Type B pancreatic cell (in vitro differentiated cells): ENCODE measurements at places on chromosomes 7 and 10. TPM values are rescaled to one million over a fixed set of nuclear protein-coding genes. Genes with fewer than 3 reads are reported as not detected.

Gene MYOZ1
- total RNA-seq, result 0.36 and 0.82 TPM in 2 replicates

- no peak for DNase-seq
Measured at GRCh38 chr10:79274279-79275104, 72.8 kb upstream of the PPIF start.

- DNase-seq, result no peak
Measured at GRCh38 chr10:118850418-118851061, 95.8 kb upstream of the CACUL1 start.

Gene MEIG1
- total RNA-seq, result 2.8 TPM in 1 of 2 replicates, not detected in the other

DNA sequence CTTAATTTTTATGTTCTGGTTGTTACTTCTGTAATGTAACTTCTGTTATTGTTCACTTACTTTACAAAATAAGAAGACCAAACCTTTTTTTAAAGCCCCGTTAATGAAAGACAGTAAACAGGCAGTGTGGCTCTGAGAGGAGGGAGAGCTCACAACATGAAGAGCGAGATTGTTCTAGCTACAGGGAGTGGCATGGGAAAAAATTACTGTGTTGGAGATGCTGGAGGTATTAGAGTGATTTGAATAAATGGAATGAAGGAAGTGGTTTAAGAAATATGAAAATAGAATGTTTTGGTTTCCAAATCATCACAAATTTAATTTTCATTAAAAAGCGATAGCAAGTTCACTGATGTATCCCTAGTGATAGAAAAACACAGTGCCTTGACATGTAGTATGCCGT is 31.8 kb downstream of the REEP3 start:
- no peak for DNase-seq

DNA sequence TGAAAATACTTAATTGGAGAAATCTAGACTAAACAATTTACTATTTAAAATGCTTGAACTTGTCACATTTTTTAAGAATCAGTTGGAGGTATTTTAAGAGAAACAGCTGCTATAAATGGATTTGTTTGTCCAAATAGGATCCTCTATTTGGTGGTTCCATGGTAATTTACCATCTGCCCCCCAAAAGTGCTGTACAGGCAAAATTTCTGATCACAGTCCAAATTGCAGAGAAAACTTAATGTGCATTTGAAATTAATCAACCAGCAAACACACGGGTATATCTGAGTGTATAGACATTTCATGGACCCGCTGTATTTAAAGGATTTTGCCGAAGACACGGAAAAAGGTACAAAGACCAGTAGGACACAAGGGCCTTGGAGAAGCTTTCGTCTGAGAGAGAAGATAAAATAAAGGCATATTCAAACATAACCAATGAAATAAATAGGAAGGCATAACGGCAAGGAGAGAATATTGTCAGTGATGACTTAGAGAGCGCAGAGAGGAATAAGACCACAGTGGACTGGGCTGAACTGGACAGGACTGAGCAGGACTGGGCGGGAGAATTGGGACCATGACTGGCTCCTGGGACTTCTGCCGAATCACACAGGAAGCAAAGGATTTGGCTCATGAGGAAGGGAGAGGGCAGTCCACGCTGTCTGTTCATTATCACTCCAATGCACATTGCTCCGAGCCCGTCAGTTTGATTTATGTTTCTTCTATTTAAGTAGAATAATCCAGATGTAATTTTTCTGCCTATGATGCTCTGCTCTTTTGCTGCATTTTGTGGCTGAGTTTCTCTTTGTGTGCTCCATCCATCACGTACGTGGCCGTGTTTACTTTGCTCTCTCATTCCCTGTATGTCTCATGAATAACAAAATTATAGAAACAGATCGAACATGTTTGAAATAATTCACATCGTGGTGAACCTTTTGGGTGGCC is 112.8 kb downstream of the PRLHR start:
- DNase-seq, result no peak

GRCh38 chr7:84191842-84192241 is 2.7 kb downstream of the SEMA3A start:
- DNase-seq, result no peak

- DNase-seq, result no peak
Measured at GRCh38 chr10:77478247-77478961, 159.2 kb downstream of the KCNMA1 start.

Gene FIGNL1
- 15.8 and 28.6 TPM in 2 replicates for total RNA-seq

DNA sequence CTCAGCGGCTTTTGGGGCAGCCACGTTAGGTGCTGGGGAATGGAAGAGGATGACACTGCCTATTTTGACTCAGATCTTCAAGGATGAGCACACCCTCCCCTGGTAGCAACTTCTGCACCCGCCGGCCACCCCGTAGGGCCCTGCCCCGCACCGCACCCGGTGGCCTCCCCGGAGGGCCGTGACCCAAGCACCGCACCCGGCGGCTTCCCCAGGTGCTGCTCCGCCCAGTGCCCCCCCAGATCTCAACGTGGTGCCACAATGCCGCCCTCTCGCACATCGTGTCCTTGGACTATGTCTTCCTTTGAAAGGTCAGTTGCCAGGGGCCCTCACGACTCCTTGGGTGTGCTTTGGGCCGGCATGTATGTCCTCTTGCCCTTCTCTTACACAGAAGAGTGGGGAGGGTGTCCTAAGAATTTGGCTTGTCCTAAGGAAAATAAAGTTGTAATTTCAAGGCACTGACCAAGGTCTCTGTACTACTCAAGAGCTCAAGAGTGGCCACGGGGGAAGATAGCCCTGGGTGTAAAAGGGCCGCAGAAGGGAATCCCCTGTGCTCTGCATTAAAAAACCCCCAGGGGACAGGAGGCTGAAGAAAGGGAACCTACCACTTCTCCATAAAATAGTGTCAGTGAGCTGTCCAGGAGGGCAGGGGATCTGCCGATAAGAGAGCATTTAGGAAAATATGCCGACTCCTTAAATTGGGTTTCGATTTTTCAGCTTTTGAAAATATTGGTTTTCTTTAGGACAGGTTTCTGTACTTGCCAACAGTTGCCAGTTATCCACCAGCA is 1.6 kb upstream of the LANCL2 start:
- no peak for DNase-seq

- no peak for DNase-seq
Measured at GRCh38 chr7:40204581-40204980, 69.8 kb downstream of the SUGCT start.

GRCh38 chr10:4080225-4080805 is 295.3 kb upstream of the KLF6 start:
- DNase-seq, result no peak

DNA sequence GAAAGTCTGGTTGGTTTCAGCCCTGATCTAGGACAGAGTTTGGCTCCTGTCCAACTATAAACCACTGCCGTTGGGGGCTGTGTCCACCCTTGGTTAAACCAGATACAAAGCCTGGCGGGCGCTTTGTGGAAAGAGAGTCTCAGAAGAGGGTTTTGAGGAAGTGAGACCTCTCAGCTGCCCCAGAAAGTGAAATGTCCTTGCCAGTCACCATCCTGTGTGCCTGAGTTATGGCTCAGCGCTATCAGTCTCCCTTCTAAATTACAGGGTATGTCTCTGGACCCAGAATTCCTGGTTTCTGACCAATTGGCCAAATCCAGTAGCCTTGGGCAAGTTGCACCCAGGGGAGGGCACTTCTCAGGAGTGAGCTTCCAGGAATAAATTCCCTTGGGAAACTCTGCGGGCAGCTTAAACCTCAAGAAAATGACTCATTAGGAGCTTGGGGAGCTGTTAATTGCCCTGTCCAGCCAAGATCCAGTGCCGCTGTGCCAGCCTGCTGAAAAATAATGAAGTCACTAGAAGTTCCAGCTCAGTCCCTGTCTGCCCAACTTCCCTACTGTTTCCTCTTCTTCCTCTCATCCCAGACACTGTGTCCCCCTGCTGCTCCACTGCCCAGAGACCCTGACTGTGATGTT is 66.7 kb upstream of the PDZD8 start:
- no peak for DNase-seq

Gene AKR1C3
- 9.5 and 14.6 TPM in 2 replicates for total RNA-seq

Gene ALOX5
- 7.9 and 17.3 TPM in 2 replicates for total RNA-seq

GRCh38 chr7:150586785-150587152 is 19.6 kb downstream of the GIMAP4 start:
- DNase-seq, result no peak

- no peak for DNase-seq
Measured at GRCh38 chr10:59266321-59266720, 89.9 kb downstream of the PHYHIPL start.

Gene ESYT2
- 42.1 and 89.4 TPM in 2 replicates for total RNA-seq

DNA sequence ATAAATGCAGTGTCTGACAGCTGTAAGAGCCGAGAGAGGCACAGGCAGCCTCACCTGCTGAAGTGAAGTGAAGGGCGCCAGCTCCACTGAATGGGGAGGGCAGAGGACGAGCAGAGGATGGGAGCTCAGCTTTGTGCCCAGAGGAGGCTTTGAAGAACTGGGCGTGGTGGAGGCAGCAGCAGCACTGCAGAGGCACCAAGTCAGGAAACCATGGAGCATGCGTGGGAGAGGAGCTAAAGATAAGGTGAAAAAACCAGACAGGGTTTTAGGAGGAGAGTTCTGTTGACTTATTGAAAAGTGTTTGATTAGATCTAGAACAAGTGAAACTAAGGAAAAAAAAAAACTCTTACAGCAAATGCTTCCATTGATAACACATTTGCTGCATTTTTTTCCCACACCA is 216.4 kb downstream of the CXCL12 start:
- no peak for DNase-seq

Gene AP1S1
- total RNA-seq, result 59.8 and 98.8 TPM in 2 replicates

- no peak for DNase-seq
Measured at GRCh38 chr10:30897048-30897447, 134.6 kb downstream of the ZNF438 start.

Gene PRLHR
- 2.6 and 3.3 TPM in 2 replicates for total RNA-seq

Gene TFPI2
- total RNA-seq, result 4.9 TPM in 2 replicates

Gene PIP
- total RNA-seq, result not detected in 2 replicates

DNA sequence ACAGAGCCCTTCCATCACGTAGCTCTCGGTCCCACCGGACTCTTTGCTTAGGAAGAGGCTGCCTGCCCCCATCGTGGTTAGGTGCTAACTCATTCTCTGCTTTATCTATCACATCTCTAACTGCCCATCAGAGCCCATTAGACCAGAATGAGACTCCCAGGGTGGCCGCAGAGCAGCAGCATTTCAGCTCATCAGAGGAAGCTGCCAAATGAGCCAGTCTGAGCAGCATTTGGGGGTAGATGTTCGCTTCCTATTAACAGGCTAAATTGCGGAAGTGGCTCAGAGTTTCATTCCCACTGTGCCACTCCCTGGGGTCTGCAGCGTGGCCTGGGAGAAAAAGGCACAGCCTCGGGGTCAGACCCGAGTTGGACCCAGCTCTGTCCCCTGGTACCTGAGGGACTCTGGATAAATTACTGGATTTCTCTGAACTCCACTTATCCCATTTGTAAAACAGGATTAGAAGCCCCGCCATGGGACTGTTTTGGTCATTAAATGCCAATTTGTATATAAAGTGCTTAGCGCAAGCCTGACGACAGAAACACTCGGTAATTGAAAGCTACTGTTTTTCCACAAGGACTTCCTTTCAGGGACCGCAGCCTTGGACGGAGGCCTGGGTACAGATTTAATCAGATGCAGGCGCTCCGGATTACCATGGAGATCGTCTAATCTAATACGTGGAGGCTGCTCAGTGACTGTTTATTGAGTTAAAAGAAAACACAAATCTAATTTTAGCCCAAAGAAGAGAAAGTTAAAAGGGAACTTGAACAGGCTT is 73.8 kb upstream of the PRLHR start:
- no peak for DNase-seq

Gene WDFY4
- total RNA-seq, result 0.05 TPM in 1 of 2 replicates, not detected in the other

Gene STK32C
- 8.0 and 12.9 TPM in 2 replicates for total RNA-seq

GRCh38 chr10:50508315-50509051 is 115.3 kb downstream of the SGMS1 start:
- no peak for DNase-seq

DNA sequence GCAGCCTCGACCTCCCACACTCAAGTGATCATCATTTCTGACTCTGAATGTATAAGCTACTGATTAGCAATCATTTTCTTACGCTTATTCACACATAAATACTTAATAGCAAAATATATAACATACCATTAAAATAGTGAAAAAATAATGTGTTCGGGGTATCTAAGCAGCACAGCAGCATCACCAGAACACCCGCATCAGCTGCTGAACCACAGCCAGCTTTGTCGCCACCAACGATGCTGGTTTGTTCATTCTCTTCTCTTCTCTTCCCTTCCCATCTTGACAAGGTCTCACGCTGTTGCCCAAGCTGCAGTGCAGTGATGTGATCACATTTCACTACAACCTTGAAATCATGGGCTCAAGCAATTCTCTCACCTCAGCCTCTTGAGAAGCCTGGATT is 425.1 kb upstream of the LRGUK start:
- DNase-seq, result no peak
